ENCODE measurements at places on chromosomes 6 and 20. TPM values are rescaled to one million over a fixed set of nuclear protein-coding genes. Genes with fewer than 3 reads are reported as not detected.

CYP21A2 gene
- 3.6 TPM for total RNA-seq

TRERF1 gene
- 10.5 TPM for total RNA-seq

SPACA1 gene
- total RNA-seq = not detected

RNF144B gene
- 4.6 TPM for total RNA-seq

LGSN gene
- total RNA-seq = not detected

AKAP7 gene
- total RNA-seq = 18.7 TPM

PLEKHG1 gene
- total RNA-seq = 9.4 TPM

LAMA2 gene
- 119 TPM for total RNA-seq

ASIP gene
- not detected for total RNA-seq

AURKA gene
- 3.0 TPM for total RNA-seq

APCDD1L gene
- 0.33 TPM for total RNA-seq

ALDH8A1 gene
- 1.1 TPM for total RNA-seq

HLA-DMB gene
- total RNA-seq = 12.2 TPM

TIAM2 gene
- 11.0 TPM for total RNA-seq

CST5 gene
- total RNA-seq = not detected

PBOV1 gene
- total RNA-seq = not detected

HFE gene
- 4.7 TPM for total RNA-seq

HTR1E gene
- not detected for total RNA-seq

SNX9 gene
- 48.5 TPM for total RNA-seq

SLC29A1 gene
- 147 TPM for total RNA-seq

GJA1 gene
- 16.9 TPM for total RNA-seq

CRYBG1 gene
- total RNA-seq = 16.8 TPM

SSTR4 gene
- not detected for total RNA-seq

CCHCR1 gene
- total RNA-seq = 11.8 TPM

TAF4 gene
- 8.0 TPM for total RNA-seq

LAMA4 gene
- 95.3 TPM for total RNA-seq

CD93 gene
- 20.8 TPM for total RNA-seq

SLC52A3 gene
- not detected for total RNA-seq

MOXD1 gene
- 9.4 TPM for total RNA-seq

ID4 gene
- 8.1 TPM for total RNA-seq

DLL1 gene
- total RNA-seq = 8.4 TPM

TGM2 gene
- total RNA-seq = 14.8 TPM

SLC26A8 gene
- total RNA-seq = not detected

ARFGEF2 gene
- 23.8 TPM for total RNA-seq

HRH3 gene
- not detected for total RNA-seq

TFAP2D gene
- total RNA-seq = not detected

E2F1 gene
- 1.7 TPM for total RNA-seq

SLC17A2 gene
- total RNA-seq = not detected

IDH3B gene
- 131 TPM for total RNA-seq

VSTM2L gene
- 2.5 TPM for total RNA-seq

AIF1 gene
- total RNA-seq = 12.5 TPM
